ENCODE measurements at places on chromosomes 11 and 22.

GRCh38 chr11:43942662-43943371 lies 380 bp downstream of the C11orf96 start:
- DNase-seq: peak; percentile 63

DNA sequence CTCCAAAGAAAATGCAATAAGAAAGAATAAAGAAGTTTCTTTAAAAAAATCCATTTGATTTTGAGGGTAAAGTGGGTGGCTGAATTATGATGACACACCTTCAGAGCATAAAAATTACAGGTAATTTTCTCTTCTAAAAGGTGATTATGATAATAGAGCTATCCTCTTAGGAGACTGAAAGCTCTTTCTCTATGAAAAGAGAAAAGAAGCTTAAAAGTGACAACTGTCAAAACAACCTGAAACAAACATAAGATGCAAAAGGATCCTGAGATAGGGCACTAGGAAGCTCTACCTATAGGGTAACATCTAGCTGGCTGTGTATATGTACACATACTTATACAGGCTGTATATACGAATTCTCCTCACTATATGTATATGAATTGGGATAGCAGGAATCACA lies 270.2 kb downstream of the GUCY1A2 start:
- DNase-seq: no peak

GRCh38 chr11:69816671-69817070 lies 2.5 kb downstream of the FGF3 start:
- no peak for DNase-seq

DNA sequence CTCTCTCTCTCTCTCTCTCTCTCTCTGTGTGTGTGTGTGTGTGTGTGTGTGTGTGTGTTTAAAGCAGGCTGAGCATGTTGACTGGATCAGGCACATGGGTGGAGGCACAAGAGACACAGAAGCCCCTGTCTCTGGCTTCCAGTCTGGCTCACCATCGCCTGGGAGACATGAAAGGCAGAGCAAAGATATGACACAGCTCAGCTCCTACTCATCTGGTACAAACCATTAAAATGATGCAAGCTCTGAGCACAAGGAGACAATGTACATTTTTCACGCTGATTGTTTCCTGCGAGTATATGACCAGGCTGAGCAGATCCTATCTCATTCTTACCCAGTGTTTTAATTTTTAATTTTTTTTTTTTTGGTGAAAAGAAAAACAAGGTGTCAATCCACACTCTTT lies 9.5 kb downstream of the SLC6A5 start:
- peak; percentile 7 for DNase-seq

DNA sequence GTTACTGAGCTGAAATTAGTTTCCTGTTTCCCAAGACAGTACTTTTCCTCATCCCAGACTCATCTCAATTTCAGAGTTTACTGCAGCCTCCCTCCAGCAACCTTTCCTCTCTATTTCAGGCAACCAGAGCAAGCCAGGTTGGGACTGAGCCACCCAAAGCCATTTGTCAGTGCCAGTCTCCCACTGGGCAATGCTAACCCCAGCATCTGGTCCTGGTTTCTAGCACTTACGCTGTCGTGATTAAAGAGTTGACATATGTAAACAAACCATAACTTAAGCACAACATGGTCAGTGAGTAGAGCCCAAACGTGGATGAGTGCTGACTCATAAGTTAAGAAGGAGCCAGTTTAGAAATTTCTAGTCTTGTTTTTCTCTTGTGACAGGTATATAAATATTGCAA lies 119.6 kb upstream of the BLID start:
- DNase-seq: peak; percentile 91

GRCh38 chr11:112611771-112612170 lies 349.4 kb upstream of the NCAM1 start:
- DNase-seq: no peak

DNA sequence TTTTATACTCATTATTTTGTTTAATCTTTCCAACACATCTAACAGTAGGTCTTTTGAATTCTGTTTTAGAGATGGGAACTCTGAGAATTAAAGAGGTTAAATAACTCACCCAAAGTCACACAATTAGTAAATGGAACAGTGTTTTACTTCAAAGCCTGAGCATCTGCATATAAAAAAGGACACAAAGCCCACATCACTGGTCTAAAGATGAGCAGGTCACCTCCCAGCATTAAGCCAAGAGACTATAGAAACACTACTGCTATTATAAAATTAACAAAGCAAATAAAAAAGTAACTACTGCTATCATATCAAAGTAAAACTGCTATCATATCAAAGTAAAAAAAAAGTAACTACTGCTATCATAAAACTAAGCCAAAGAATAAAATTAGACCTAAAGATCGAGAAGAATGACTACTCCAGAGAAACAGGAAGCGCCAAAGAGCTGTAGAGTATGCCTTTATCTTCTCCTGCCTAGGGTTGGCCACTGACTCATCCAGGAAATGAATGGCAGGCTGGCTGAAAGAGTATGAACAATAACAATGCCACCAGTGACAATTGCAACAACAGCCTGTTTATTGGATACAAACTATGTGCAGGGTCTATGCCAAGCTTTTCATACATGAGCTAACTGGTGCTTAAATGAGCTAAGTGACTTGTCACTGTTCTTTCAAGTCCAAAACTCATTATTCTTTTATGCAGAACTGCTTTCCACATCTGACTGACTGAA lies 1153.0 kb upstream of the TENM4 start:
- DNase-seq: no peak

DNA sequence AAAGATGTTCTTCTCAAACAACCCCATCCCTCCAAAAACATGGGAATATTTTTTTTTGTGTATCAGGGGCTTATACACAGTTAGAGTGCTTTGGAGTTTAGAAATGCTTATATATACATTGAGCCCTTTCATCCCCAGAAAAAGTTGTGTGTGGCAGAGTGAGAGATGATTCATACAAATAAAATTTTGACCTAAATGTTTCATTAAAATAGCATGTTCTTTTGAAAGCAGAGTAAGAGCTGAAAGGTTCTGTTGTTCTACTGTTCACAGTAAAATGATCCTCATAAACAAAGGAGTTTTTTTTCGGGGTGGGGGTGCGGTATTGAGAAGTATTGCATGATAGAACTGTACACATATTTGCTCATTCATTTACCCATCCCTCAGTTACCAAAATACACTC lies 512.4 kb downstream of the DLG2 start:
- peak; percentile 2 for DNase-seq

- DNase-seq: no peak
These were observed 299.1 kb upstream of the MTNR1B start for GRCh38 chr11:92670308-92670890.

DNA sequence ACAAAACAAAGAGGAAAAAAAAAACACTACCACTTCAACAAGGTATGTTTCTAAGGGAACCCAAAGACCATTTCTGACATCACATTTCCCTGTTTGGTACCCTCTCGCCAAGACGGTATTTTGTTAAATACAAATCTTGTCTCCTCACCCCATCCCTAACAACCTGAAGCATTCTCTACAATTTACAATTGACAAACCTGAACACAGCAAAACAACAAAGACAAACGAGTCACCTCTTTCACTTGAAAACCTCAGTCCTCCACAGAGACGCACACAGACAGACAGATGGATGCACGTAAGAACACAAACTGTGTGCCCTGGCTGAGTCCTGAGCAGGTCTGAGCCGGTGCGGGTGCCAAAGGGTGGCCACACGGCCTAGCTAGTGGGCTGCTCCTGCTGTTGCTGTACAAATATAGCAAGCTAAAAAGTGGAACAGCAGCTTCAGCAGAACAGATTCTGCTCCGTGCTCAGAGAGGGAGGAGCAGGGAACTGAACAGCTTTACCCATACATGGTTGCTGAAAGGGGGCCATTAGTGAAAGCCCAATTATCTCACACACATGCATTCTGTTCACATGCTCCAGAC lies 28.5 kb downstream of the CELF1 start:
- peak; percentile 25 for DNase-seq

- peak; percentile 28 for DNase-seq
These were observed 7.2 kb downstream of the COA4 start for GRCh38 chr11:73869332-73869949.

DNA sequence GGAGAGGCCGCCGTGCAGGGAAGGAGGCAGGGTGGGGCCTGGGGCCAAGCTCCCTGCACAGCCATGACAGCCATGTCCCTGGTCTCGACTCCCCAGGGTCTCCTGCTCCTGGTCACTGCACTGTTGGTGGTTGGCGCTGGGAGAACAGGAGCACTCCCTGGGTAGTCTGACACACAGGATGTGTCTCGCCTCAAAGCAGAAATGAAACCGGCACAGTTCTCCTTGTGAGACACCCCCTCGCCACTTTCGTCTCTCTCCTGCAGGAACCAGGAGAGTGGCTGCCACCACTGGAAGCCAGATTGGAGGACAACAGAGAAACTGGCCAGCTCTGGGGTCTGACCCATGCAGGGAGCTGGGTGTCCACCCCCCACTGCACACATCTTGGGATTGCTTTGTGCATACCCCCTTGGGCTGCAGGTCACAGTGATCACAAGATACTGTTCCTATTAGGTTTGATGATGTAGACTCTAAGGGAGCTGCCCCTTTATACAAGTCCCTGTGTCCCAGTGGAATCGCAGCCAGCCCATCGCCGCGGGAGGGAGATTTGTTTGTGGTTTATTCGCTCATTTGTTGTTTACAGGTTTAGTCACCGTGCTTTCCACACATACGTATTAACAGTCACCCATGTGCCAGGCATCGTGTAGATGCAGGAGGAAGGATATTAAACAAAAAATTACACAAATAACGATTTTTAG lies 27.0 kb upstream of the YWHAH start:
- no peak for DNase-seq

- DNase-seq: peak; percentile 30
These were observed 22.3 kb upstream of the MMP20 start for GRCh38 chr11:102647430-102647829.

- no peak for DNase-seq
These were observed 5.4 kb upstream of the SYN3 start for GRCh38 chr22:33063611-33064010.

GRCh38 chr11:43282607-43283440 lies 29.0 kb upstream of the API5 start:
- DNase-seq: peak; percentile 52

- DNase-seq: peak; percentile 57
These were observed 84.1 kb downstream of the BBOX1 start for GRCh38 chr11:27124514-27125264.

DNA sequence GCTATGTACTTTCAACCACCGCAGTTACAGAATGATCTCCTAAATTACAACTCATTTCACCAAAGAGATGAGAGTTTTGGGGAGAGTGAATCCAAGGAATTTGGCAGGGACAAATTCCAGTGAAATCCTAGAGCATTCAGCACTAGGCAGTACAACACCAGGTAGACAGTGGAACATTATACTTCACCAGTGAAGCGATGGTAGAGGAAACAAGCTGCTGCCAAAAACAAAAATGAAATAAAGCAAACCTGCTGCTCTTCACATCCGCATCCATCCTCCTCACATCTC lies 16.9 kb downstream of the SMCO4 start:
- no peak for DNase-seq

DNA sequence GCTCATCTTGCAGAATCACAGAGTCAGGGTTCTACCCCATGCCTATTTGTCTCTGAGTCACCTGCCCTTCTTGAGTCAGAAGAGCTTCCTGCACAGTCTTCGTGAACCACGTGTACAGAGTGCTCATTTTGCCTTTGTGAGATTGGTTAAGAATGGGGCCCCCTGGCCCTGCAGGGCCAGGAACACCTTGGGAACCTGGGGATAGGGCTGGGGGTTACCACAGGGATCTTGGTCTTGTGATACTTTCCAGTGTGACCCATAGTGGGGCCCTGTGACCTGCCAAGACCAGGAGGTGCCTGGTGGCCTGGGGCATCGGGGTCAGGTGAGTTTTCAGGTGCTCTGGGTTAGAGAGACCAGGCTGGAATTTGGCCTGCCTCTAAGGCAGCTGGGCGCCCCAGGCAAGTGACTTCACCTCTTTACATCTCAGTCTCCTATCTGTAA lies 9.4 kb downstream of the TMPRSS13 start:
- DNase-seq: no peak

GRCh38 chr11:132298357-132298756 lies 927.9 kb downstream of the NTM start:
- DNase-seq: no peak

DNA sequence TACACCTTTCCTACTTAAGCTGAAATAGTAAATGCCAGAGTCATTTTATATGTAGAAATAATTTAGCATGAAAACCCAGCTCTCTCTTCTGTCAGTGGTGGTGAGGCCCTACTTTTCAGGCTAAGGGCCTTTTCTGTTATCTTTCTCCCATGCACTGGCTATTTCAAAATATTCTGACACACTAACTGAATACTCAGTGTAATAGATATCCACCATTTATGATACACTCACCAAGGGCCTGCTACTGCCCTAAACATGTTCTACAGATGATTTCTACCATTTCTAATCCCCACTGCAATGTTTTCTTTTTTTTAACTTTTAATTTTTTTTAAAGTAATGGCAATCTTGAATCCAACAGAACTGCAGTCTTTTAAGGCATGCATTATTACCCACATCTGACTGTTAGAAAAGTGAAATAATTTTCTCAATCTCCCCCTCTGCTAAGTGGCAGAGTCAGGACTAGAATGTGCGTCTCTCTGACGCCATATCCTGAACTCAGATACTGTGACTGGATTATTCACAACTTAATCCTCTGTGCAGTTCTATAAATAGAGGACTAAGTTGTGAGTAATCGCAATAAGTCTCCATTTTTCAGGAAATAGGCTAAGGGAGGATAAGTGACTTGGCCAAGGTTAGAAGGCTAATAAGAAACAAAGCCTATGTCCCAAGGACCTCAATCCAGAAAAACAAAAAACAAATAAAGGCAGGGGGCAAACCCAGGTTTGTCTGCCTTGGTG lies 44.0 kb downstream of the GRAMD1B start:
- peak; percentile 96 for DNase-seq

- DNase-seq: no peak
These were observed 49.6 kb upstream of the SHANK2 start for GRCh38 chr11:71301858-71302533.

DNA sequence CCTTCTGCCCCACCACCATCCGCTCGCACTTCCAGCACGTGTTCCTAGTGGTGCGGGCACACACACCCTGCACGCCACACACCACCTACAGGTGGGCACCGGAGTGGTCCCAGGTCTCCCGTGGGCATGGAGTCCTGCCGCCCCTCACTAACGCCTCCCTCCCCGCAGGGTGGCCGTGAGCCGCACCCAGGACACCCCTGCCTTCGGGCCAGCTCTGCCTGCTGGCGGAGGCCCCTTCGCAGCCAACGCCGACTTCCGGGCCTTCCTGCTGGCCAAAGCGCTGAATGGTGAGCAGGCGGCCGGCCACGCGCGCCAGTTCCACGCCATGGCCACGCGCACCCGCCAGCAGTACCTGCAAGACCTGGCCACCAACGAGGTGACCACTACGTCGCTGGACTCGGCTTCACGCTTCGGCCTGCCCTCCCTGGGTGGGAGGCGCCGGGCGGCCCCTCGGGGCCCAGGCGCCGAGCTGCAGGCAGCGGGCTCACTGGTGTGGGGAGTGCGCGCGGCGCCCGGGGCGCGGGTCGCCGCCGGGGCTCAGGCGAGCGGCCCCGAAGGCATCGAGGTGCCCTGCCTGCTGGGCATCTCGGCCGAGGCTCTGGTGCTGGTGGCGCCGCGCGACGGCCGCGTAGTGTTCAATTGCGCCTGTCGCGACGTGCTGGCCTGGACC lies 8.5 kb downstream of the SIPA1 start:
- DNase-seq: no peak

All from GM23248 (cell line).